ENCODE measurements at places on chromosomes 6 and 20.

GRCh38 chr20:37279820-37280219 lies 9.6 kb upstream of the MANBAL start:
- no peak for DNase-seq

- no peak for DNase-seq
Observed at GRCh38 chr6:104710543-104711335, 149.0 kb downstream of the HACE1 start.

- DNase-seq = no peak
Observed at GRCh38 chr6:159110013-159110412, 59.2 kb upstream of the FNDC1 start.

GRCh38 chr20:56943946-56944945 lies 315.1 kb downstream of the TFAP2C start:
- DNase-seq = no peak

- DNase-seq = no peak
Observed at GRCh38 chr20:35730583-35731468, 11.2 kb downstream of the RBM39 start.

GRCh38 chr6:117908246-117909068 lies 1.4 kb downstream of the SLC35F1 start:
- no peak for DNase-seq

GRCh38 chr20:16143596-16143995 lies 429.7 kb downstream of the KIF16B start:
- no peak for DNase-seq

DNA sequence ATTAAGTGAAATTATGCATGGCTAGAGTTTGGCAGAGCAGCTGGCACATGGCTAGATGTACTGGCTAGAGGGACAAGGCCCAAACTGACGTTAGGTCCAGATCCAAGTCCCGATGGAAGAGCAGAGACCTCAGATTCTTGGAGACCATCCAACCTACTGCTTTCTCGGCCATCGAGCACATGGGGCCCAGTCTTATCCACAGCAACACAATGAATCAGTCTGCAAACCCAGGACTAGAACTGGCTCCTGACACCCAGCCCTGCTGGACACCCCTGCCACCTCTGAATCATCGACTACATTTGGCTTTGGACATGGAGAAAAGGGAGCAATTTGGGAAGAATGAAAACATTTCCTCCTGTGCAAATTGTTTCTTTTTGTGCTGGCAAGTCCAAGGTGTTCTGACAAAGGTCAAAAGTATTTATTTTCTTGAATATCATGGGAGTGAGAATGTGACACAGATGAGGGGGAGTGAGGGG lies 23.9 kb upstream of the YWHAB start:
- peak; percentile 63 for DNase-seq

DNA sequence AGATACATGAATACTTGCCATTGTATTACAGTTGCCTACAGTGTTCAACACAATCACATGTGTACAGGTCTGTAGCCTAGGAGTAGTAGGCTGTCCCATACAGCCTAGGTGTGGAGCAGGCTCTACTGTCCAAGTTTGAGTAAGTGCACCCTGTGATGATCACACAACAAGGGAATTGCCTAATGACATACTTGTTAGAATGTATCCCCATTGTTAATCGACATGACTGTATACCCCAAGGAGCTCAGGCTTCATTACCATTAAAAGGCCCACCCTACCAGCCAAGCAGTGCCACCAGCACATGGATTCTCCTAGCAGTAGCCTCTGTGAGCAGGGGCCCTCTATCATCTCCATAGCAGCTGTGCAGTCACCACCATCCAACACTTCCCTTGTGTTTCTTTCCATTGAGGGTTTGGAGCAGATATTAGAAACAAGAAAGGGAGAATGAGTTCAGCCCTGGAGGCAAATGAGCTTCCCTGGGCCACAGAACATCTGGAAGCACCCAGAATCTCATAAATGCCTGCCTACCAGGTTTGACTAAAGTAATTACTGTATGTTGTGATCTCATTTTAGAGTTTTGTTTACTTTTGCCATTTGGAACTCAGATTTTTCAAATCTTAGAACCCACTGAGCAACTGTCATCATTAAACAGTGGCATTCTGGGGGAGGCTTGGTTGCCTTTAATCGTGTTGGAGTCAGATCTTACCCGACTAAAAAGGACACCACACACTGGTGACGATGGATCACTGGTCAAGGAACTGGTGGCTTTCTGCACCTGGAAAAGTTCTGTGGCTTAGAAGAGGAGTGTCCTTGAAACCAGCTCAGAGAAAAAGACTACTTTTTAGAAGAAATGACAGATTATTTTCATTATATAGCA lies 104.9 kb downstream of the TULP4 start:
- DNase-seq = no peak

DNA sequence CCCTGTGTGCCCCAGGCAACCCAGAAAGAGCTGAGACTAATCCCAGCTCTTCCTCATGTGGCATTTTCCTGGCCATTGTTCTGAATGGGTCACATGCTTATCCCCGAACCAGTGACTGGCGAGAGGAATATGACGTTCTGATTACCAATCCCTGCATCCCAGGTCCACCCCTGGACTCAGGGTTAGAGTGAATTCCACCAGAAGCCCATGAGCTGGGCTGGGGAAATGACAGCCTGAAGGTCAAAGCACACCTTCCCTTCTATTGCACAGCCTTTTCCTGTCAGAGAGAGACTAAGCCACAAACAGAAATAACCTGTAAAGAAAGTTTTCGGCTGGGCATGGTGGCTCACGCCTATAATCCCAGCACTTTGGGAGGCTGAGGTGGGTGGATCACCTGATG lies 70.9 kb downstream of the ZNF217 start:
- no peak for DNase-seq

DNA sequence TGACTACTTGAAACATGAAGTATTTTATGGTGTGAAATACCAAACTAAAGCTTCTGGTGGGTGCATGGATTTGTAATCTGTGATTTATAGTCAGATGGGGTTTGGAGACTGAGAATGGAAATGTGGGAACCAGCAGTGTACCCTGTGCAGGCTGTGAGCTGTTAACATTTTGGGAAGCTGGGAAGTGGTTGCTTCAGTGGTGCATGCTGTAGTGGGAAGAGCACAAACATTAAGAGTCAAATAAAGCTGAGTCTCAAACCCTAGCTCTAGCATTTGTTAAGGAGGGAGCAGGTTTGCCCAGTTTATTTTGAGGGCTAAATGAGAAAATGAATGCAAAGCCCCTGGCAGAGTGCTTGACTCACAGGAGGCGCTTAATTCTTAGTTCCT lies 235.7 kb downstream of the ZFAND3 start:
- DNase-seq = no peak

DNA sequence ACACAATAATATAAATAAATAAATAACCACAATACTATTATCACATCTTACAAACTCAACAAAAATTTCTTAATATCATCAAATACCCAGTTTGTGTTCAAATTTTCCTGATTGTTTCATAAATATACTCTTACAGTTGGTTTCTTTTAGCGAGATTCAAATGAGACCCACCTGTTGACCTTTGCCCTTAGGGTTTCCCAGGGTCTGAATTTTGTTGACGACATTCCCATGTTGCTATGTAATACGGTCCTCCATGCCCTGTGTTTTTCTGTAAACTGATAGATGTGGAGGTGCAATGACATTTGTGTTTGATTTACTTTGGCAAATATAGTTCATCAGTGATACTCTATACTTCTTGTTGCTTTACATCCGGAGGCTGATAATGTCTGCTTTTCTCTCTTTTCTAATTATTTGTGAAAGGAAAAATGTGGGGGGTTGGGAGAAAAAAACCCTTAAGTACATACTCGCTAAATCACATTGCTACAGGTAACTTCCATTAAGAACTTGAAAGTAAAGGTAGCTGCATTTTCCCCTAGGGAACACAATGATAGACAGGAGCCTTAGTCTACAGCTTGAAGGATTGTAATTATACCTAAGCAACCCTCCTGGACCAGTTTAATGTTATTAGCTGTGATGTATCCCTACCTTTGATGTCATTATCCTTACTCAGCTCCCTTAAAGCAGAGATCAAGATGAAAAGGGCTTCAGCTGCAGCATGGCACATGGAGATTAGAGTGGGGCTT lies 6.6 kb downstream of the MOG start:
- no peak for DNase-seq

DNA sequence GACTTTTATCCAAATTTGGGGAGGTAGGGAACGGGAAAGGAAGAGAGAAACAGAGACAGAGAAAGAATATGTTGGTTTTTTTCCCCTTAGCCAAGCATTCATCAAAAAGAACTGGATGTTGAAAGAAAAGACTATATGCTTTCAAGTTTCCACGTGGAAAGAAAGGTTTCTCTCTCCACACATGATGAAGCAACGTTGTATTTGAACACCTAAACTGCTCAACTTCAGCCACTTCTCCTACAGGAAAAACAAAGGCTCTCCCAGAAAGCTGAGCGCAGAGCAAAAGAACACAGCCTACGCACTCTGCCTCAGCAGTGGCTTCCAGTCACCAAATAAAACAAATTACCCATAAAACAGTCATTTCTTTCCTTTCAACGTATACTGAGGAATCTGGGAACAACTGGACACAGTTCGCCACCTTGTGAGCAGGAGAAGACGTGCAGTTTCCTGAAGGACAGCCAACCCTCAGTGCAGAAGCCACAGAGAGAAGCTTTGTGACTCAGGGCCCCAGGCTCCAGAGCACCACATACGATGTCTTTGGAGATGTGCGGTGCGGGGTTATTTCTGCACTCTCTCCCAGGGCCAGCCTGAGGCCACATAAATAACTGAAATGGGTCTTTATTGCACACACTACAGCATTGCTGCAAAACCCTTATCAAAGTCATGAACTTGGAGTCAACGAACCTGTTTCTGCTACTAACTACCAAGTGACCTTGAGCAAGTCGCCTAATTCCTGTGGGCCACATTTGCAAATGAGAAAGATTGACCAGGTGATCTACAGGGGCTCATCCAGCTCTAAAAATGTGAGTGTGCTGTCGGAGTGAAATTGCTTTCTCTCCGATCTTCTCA lies 10.1 kb downstream of the IL17F start:
- DNase-seq = peak; percentile 8

DNA sequence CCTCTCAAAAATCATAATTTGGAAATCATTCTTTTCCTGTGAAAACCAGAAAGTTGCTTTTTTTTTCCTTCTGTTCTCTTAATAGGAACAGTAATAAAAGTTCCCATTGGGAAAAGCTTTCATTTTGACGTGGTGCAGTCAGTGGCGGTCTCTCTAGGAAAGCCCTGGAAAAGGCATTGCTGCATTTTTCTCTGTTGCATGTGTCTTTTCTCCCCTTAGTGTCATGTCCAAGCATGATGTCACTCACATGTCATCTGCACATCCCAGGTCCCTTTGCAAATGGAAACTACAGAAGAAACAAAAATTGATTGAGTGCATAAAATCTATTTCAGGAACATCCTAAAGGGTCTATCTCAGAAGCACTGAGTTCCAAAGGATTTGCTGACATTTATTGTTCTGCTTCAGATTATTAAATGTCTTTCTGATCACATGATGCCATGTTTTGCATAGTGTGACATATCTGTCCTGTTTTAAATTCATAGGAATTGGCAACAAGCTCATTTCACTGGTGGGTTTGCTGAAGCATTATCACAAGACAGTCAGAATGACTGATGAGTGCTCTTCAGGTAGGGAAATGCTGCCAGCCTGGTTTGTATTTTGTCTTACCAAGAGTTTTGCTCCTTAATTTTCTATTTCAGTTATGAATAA lies 208.7 kb downstream of the SOX4 start:
- DNase-seq = no peak

DNA sequence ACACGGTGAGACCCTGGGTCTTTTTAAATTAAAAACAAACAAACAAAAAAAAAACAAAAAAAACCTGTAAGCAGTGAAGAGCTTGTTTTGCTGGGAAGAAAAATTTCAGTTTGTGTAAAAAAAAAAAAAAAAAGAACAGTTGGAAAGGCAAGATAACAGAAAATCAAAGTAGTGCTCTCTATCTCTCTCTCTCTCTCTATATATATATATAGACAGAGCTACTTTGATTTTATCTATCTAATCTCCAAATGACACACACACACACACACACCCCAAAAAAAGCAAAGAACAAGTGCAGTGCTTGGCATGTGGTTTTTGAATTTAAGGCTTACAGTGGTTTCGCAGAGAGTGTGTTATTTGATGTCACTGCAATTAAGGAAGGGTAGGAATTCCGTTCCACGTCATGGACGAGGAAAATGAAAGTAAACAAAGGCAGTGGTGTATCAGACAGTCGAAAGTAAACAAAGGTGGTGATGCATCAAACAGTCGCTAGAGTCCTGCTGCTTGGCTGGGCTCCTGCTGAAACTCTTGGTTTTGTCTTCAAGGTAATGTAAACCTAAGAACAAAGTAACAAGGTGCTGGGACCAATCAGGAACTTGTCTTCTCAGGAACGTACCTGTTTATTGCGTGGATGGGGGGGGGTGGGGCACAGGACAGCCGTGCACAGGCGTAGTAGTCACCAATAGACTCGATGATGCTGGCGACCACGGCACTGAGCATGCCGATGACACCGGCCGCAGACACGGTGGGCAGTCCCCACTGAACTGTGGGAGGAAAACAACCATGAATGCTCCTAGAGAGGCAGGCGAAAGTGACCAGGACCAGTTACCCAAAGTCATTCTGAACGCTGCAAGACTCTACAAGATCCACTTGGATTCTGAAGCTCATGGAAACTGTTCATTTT lies 131.8 kb downstream of the SLC23A2 start:
- DNase-seq = no peak

DNA sequence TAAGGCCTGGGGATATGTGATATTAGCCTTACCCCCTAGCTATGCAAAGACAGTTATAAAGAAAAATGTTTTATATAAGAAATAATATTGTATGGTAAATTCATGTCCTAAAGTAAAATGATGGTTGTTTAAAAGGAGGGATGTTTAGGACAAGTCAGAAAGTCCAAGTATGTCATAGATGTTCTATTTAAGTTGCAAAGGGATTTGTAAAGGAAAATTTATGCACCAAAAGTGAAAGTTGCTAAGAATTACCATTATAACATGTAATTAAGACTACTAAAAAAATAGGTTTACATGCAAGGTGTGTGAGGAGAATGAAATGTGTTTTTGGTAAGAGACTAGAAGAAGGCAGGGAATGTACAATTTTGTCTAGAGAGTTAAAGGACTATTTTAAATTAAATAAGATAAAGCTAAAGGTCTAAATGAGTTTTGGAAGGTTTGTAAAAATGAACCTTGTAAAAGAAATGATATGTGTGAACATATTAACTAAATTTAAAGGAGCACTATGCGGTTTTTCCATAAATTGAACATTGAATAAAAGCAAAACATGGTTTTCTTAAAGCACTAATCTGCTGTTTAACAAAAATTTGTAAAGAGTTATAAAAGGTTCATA lies 22.7 kb upstream of the GOPC start:
- no peak for DNase-seq

- DNase-seq = no peak
Observed at GRCh38 chr6:38183856-38184584, 364.5 kb downstream of the ZFAND3 start.

- DNase-seq = no peak
Observed at GRCh38 chr6:156777577-156778453, 637 bp downstream of the ARID1B start.

GRCh38 chr6:11484441-11484840 lies 53.1 kb upstream of the TMEM170B start:
- no peak for DNase-seq

DNA sequence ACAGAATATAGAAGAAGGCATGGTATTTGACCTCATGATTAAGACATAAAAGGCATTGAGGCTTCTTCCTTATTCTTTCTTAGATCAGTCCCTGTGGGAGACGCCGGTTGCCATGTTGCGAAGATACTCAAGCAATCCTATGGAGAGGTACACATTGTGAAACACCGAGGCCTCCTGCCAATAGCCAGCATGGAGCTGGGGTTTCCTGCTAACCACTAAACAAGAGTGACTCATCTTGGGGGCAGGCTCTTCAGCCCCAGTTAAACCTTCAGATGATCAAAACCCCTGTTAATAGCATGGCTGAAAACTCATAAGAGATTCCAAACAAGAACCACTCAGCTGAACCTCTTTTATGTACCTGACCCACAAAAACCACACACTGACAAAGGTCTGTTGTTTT lies 478.8 kb downstream of the CD83 start:
- no peak for DNase-seq

All from NCI-H446 treated with DMSO at 0.1 percent for 48 hours (cell line).